ENCODE measurements at places on chromosomes 12 and 14. TPM values are rescaled to one million over a fixed set of nuclear protein-coding genes. Genes with fewer than 3 reads are reported as not detected.

WIF1 gene
- 2.0 TPM for polyA plus RNA-seq

SOAT2 gene
- polyA plus RNA-seq: 2.0 TPM

ULK1 gene
- polyA plus RNA-seq: 29.2 TPM

ADGRD1 gene
- polyA plus RNA-seq: 17.6 TPM

STRAP gene
- 190 TPM for polyA plus RNA-seq

ERBB3 gene
- polyA plus RNA-seq: 77.7 TPM

NTS gene
- 11.9 TPM for polyA plus RNA-seq

HNRNPC gene
- 973 TPM for polyA plus RNA-seq

KCNJ8 gene
- polyA plus RNA-seq: 19.3 TPM

KRT7 gene
- 48.4 TPM for polyA plus RNA-seq

PRKAG1 gene
- polyA plus RNA-seq: 82.4 TPM

PZP gene
- polyA plus RNA-seq: 0.36 TPM

POP5 gene
- 50.8 TPM for polyA plus RNA-seq

EPS8 gene
- polyA plus RNA-seq: 61.1 TPM

- DNase-seq: no peak
Observed at GRCh38 chr14:94622653-94623421, 10.6 kb downstream of the SERPINA3 start.

GRCh38 chr12:42992826-42993225, 403.3 kb upstream of the PRICKLE1 start:
- no peak for DNase-seq

- DNase-seq: no peak
Observed at GRCh38 chr14:65948302-65948701, 535.8 kb downstream of the FUT8 start.

- no peak for DNase-seq
Observed at GRCh38 chr14:54259821-54260220, 137.0 kb upstream of the CDKN3 start.

GRCh38 chr12:70427611-70428010, 61.5 kb downstream of the KCNMB4 start:
- no peak for DNase-seq

DNA sequence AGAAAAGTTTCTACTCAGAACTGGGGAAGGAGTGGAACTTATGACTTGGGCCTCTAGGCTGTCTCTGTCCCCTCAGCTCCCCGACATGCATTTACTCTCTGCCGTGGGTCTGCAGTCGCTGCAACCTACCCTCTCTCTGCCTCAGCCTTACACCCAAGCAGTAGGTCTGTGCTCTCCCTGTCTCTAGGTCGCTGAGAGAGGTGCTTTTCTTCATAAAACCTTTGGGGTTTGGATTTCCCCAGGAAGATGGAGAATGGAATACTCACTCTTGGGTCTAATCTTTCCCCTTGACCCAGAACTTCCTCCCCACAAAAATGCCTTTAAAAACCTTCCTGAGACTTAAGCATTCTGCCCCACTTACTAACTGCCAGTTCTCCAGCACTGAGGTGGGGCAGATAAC, 12.9 kb downstream of the GPR84 start:
- DNase-seq: no peak

DNA sequence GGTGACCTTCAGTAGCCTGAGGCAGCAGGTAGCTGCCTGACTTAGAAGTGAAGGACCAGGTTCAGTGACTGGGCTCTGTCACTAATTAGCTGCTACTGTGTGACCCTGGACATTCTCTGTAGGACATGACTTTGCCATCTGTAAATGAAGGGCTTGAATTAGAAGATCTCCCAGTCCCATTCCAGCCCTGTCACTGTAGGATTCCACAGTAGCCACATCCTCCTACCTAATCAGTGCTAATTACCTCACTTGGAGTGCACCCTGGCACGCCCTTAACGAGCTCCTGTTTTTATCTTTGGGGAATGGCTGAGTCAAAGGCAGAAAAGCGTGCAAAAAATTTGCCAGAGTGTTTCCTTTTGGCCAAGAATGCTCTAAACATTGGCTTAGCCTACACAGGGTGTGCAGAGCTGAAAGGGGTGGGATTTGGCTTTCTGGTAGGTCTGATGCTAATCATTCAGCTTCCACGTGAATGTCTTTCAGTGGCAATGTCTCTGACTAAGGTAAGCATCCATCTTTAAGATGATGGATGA, 6.8 kb downstream of the NTF3 start:
- DNase-seq: no peak

DNA sequence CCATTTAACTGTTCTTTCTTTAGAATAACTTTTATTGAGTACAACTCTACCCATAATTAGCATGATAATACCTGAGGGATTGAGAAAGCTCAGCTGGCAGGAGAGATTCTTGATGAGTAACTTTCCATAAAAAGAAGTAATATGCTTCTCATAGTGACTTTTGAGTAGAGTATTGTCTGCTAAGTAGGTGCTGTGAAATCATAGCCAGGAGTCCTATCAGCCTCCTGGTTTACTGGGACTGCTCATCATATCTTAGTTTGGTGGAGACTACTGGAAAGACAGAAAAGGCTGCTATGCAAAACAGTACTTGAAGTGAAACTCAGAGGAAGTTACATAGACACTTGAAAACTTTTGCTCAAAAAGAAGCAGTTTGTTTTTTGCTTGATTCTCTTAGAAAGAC, 113.3 kb upstream of the ATP2B1 start:
- DNase-seq: no peak

- no peak for DNase-seq
Observed at GRCh38 chr12:8609061-8609570, 3.5 kb downstream of the AICDA start.

DNA sequence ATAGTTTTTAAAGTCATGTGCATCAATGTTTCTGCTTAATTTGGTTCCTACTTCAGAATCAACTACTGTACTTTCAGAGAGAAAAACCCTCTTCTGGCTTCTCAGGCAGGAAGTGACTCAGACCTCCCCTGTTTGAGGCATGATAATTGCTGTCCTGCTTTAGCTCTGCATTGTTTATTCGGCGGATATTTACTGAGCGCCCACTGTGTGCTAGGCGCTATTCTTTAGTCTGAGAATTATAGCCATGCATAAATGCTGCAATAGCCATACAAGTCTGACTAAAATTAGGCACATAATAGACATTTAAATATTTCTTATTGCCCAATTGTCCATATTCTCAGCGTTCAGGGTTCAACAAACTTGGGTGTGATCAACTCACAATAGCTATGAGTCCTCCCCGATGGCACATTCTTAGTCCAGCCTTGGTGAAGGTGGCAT, 6.1 kb upstream of the AMIGO2 start:
- DNase-seq: no peak

GRCh38 chr12:57452937-57453509, 2.1 kb upstream of the INHBE start:
- DNase-seq: no peak

GRCh38 chr14:77314043-77314442, 6.6 kb downstream of the POMT2 start:
- DNase-seq: no peak

- no peak for DNase-seq
Observed at GRCh38 chr14:102272392-102272791, 32.6 kb downstream of the MOK start.

GRCh38 chr14:54676812-54677708, 110.1 kb downstream of the SAMD4A start:
- DNase-seq: no peak

- DNase-seq: no peak
Observed at GRCh38 chr12:21602774-21603173, 1.9 kb downstream of the GYS2 start.

DNA sequence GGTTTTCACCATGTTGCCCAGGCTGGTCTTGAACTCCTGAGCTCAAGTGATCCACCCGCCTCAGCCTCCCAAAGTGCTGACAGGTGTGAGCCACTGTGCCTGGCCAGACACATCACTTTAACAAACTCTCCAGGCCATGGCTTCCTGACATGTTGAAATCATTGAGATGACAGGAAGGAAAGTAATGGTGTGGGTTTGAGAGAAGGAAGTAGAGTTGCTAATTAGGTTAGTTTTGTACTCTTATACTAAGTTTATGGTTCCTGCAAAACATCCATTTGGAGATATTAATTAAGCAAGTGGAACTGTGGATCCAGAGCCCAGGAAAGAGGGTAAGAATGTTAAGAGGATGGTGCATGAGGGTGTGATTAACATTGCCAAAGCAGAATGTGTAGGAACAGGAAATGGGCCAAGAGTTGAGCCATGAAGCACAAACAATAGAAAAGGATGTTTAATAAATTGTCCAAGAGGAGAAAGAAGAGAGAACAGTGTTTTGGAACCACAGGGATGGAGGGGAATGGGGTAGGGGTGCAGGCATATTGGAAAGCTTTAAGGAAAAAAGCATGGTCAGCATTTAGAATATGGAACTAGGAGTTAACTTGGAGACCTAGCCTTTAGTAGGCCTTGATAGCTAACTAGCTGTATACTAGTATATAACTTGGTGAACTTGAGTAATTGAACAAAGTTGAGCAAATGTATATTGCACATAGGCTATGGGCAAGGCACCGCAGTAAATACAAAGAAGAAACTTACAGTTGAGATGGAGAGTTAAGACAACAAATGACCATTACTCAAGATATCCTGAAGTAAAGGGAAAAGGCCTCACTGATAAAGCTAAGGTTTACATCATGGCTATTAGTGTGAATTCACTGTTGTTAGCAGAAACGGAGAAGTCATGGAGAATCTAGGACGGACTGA, 91.3 kb upstream of the DNM1L start:
- DNase-seq: no peak

DNA sequence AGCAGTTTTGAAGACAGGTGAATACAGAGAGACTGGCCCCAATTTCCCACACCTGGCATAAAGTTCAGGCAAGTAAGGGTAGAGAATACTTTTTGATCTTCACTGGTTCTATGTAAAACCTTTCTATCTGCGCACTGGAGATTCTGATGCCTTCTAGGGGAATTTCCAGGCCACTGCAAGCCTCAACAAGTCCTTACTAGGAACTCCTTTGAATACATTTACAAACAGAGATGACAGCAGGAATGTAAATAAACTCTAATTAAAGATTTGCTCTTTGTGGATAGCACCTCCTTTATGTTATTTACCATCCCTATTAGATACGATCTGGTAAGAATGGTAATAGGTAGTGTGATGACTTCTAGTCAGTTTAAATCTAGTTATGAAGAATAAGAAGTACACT, 69.2 kb downstream of the NTN4 start:
- no peak for DNase-seq

GRCh38 chr12:94220804-94221203, 72.4 kb downstream of the PLXNC1 start:
- DNase-seq: no peak

GRCh38 chr12:120983759-120984158, 5.4 kb downstream of the HNF1A start:
- no peak for DNase-seq

GRCh38 chr14:102044566-102044965, 42.3 kb downstream of the HSP90AA1 start:
- DNase-seq: no peak

DNA sequence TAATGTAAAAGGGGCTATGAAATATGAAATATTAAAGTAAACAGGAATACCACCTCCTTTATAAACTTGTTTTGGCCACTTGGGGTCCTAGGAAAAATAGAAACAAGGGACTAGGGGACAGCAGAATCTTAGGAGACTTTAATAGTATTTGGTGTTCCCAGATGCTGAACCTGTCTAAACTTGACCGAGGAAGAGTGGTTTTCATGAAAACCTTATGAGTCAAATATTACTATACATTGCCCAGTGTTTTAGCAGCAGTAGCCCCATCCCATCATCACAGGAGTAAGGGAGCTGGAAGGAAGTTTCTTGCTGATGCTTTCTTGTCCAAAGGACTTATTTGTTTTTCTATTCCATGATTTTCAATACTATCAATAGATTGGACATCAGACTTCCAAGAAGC, 177.5 kb upstream of the CAND1 start:
- DNase-seq: no peak

GRCh38 chr14:72894623-72895378, 900 bp upstream of the DPF3 start:
- no peak for DNase-seq

GRCh38 chr12:83016218-83016835, 329.6 kb downstream of the TMTC2 start:
- no peak for DNase-seq

DNA sequence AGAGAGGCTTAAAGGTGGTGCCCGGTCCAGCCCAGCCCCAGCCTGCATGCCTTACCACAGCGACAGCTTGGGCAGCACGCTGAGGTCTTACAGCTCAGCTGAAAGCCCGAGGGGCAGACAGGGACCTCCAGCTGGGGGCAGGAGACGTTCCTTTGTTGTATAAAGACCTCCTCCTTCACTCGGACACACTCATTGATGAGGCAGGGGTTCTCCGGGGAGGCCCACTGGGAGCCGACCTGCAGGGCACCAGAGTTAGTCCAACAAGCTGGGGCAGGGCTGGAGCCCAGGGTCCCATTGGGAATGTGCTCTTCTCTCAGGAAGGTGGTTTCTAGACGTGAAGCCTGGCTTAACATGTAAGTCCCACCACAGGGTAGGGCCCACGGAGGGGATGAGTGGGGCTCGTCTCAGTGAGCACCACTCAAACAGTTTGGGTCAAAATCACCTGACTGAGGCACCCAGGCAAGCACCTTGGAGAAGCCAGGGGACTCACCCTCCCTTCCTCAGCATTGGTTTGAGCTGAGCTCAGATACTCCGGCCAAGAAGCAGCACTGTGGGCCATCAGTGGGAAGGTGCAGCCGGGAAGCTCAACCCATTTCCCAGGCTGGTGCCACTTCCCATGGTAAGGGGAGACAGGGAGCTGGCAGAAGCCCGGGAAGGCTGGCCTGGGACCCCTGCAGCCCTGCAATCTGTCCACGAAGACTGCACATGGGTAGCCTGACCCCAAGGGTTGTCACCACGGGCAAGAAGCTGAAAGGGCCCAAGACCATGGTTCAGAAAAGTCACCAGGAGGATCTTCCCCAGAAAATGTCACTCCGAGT, 24.3 kb upstream of the ANO2 start:
- DNase-seq: no peak

DNA sequence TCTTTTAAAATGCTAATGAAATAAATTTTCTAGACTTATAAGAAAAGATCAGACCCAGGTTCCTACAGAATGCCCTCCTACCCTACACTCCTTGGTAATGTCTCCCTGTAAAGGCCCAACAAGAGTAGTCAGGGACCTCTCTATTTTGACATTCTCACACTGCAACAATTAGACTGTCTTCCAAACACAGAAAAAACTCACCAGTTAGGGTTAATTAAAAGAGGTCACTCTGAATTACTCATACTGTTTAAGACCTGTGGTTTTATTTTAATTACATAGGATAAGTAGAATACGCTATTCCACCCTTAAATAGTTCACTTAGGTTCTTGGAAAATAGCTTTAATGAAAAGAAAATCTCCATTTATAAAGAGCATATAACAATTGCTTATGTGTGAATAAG, 142.4 kb downstream of the ITPR2 start:
- DNase-seq: no peak

DNA sequence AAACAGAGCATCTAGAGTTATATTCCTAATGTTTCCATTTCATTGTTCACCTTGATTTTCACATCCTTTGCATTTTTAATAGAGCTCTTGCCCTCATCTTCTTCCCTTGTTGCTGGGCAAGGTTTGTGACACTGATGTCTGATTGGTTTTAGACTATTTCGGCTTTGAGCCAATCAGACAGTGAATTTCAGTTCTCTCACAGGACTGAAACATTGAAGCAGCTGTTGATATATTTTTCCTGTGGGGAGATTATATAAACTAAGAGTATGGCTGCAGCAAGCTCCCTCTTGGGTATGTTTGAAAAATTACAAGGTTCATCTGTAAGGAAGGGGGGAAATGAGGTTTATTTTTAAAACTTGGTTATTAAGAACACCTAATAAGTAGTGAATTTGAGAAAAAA, 51.2 kb downstream of the ATF7IP start:
- peak; percentile 54 for DNase-seq

Data from right renal pelvis (tissue), 4 donors.